Dermis microvascular lymphatic vessel endothelial cell (primary cell): ENCODE measurements at places on chromosomes 7 and 10.

DNA sequence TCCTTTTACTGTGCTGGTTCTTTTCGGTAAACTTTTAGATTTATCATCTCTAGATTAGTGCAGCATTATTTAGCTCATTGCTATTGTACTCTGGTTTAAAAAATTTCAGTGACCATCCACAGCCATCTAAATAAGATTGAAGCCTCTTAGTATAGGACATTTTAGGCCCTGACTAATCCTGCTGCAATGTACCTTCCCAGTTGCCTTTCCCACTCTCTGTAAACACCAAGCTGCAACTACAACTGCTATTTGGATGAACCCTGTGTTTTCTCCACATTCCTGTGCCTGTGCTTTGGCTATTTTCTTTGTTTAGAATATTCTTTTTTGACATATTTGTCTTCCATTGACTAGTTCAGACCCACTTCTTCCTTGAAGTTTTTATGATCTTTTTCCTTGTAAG, 314.6 kb downstream of the AUTS2 start:
- DNase-seq: no peak

- DNase-seq: peak; percentile 49
Observed at GRCh38 chr10:96496281-96496925, 17.3 kb downstream of the TLL2 start.

DNA sequence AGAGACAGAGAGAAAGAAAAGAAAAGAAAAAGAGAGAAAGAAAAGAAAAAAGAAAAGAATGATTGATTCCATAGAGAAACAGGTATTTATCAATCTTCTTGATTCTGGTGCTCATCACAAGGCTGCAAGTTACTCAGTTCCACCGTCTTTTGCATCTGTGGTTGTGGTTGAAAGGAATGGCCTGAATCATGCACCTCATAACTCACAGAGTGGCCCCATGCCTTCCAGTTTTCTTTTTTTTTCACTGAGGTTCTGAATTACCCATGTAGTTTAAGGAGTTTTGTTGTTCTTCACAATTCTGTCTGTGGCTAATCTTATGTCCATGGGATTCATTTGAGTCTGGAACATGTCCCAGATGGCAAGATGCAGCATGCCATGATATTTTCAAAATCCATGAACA, 156.0 kb downstream of the ZNF33B start:
- no peak for DNase-seq

- no peak for DNase-seq
Observed at GRCh38 chr7:114478384-114478783, 63.8 kb downstream of the FOXP2 start.

DNA sequence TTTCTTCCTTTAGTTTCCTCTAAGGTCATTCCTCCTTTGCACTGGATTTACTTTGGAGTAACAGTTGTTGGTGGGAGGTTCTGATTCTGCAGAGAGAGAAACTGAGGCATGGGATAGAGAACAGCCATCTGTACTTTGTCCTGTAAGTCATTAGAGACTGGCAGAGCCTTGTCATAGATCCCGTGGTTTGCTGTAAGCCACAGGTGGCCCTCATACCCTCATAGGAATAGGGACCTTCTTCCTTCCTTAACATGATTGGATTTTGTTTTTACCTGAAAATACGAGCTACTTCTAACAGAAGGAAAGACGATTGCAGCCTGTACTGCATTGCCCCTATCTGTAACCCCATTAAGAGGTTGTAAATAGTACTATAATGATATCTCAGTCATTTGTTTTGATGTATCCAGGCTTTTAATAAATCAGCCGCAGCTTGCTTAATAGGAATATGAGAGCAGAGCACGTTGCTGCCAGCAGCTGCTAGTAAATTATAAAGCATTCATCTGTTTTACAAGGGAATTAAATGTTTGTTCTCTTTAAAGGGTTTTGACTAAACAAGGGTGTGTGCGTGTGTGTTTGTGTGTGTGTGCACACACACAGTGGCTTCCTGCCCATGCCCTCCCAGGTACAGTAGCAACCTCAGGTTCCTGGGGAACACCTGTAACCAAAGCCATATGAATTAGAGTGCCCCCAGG, 249.8 kb downstream of the AUTS2 start:
- no peak for DNase-seq

- DNase-seq: no peak
Observed at GRCh38 chr7:136179851-136180721, 202.9 kb upstream of the MTPN start.

GRCh38 chr7:104156842-104157277, 51.0 kb downstream of the ORC5 start:
- peak; percentile 61 for DNase-seq
